ENCODE measurements at places on chromosomes 4 and X.
A peak's percentile ranks its signal among the peaks of the same experiment; 100 is the strongest.

GRCh38 chr4:15688051-15688450 lies 6.4 kb downstream of the FAM200B start:
- no peak for DNase-seq

DNA sequence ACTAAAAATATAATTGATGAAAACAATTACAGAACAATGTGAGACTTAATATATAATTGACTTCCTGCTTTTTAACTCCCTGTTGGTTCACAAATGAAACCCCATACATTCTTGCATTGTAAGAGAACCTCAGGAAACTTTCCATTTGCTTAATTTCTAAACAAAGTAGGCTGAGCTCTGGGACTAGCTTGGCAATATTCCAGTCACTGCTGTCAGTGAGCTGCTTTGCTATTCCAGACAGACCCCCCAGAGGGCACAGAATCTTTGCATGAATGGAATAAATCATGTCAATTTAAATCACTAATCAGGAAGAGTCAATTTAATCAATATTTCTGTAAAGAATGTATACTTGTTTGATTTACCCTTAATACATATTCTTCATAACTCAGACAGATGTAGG lies 110.6 kb downstream of the NEXMIF start:
- no peak for DNase-seq

GRCh38 chr4:145493166-145493565 lies 11.5 kb downstream of the SMAD1 start:
- no peak for DNase-seq

GRCh38 chr4:127875791-127876190 lies 4.9 kb upstream of the PLK4 start:
- no peak for DNase-seq

DNA sequence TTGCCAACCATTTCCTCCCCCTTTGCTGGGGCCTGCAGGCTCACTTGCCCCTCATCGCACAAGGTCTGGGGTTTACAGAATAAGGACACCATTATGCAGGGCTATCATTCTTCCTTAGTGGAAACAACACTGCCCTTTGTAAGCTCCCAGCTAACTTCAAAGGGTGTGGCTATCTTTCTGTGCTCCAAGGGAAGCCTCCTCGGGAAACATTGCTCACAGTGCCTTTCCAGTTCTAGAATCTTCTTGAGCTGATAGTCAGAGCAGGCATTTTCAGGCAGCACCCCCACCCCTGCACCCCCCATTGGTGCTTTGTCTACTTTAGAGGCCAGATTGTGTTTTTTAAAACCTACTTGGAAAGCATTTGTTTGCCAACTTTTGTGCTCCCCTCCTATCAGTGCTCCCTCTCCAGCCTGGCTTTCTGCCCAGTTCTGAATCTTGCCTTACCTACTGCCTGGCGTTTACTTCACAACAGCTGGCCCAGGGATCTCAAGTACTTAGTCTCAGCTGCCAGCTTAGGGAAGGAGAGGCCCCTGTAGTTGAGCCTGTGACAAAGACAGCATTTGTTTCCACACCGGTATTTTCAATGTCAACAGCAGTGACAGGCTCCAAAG lies 53.5 kb downstream of the PLAC1 start:
- DNase-seq: no peak

DNA sequence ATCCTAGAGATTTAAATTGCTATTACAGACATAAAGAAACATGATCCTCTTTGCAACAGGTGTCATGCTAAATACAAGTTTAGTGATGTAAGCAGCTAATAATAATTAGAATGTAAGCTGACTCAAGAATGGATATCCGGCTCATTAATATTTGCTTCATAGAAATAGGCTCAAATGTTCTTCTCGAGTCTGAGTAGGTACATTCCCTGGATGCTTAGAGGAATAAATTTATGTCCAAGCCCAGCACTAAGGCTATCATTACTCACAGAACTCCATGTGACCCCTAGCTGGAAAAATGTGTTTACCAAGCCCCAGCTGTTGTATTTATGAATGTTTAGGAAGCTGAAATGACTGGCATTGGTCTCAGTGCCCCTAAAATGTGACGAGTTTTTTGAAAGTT lies 87.6 kb upstream of the TSPAN7 start:
- no peak for DNase-seq

DNA sequence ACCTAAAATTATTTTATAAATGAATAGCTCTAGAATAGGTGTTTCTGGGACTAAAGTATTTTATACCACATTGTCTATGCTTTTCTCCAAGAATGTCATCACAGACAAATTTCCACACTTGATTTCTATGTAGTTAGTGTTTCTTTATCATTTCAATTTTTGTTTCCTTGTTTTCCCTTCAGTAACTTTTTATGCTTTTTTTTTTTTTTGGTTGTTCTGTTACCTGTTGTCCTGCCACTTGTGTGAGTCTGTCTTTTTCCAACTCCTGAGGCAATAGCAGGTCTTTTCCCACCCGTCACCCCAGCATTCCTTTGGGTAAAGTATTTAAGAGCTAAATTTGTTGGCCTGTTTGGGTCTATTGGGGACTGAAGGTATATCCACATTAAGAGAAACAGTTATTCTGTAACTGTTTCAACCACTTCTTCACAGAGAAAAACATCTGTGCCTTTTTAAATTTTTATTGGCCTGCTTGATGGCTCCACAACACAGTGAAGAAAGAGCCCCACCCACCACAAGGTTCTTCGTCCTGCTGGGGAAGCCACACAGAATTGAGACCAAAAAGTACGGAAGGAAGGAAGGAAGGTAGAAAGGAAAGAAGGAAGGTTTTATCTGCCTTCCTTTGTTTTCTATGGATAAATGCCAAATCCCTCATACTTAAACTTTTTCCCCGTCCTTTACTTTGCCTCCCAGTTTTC lies 17.7 kb upstream of the GPC3 start:
- DNase-seq: no peak

DNA sequence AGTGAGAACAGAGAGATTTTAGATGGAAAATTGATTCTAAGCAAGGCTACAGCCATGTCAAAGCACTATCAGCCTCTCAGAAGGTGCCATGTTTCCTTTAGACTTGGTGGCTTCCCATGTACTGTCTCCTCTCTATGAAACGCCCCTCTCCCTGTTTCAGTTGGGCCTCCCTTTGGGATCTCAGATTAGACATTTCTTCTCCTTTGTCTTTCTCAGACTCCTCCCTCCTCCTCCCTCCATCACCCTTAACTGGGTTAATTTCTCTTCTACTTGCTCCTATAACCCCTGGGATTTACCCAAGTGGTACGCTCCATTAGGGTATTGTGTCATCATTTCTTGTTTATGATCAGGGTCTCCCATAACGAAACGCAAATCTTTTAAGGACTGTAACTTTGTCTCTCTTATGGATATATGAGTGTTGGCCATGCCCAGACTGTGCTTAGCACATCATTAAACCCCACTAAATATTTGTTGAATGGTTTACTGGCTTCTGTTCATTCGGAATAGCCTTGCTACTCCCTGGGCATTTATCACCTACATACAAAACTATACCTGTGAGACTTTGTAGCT lies 106.8 kb downstream of the FAM9B start:
- no peak for DNase-seq

DNA sequence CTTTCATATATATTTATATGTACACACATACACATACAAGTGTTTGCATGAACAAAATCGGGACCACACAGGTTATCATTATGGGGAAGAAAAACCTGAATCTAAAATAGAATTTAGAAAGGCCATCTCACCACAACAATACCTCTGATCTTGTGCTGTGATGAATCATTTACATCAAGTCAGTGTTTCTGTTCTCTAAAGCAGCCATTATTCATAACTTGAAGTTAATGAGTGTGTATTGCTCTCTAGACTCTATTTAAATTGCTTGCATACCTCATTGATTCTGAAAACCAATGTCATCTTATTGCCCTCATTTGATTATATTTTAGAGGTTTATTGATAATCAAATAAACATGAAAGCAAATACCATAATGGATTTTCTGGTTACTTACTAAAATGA lies 71.6 kb downstream of the FAM114A1 start:
- no peak for DNase-seq

DNA sequence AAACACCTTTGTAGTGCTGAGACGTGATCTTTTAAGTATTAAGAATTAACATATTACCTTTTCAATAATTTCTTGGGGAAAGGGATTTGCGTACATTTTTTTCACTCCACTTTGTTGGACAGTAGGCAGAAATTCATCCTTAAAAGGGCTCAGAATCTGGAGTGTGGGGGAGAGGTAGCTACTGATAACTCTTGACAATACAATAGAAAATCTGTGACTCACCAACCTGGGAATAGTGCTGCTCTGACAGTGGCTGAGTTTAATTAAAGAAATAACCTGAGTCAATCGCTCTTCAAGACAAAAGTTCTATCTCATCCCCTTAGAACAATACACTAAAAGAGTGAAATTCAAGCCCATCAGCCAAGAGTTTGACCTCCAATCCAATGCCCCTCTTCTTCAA lies 60.2 kb downstream of the SLC9A7 start:
- DNase-seq: no peak

DNA sequence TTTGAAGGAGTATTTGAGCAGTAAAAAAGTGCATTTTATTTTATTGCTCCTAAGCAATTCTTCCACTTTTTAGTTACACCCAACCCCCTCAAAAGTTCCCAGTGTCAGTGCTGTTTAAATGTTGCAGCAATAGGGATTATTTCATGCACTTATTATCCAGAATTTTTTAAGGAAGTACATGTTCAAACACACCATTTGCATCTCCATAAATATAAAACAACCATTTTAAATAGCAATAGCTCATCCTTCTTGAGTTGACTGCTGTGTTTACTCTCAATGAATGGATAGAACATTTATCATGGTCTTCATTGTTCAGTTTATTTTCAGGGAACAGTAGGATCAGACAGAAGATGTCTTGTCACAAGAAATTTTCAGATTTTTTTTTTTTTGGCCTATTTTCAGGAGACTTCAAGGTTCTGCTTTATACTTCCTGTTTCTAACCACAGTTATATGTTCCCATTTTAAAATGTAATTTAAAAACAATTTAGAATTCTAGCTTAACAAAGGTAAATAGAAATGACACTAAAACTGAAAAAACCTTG lies 171.9 kb downstream of the TMA16 start:
- DNase-seq: no peak

DNA sequence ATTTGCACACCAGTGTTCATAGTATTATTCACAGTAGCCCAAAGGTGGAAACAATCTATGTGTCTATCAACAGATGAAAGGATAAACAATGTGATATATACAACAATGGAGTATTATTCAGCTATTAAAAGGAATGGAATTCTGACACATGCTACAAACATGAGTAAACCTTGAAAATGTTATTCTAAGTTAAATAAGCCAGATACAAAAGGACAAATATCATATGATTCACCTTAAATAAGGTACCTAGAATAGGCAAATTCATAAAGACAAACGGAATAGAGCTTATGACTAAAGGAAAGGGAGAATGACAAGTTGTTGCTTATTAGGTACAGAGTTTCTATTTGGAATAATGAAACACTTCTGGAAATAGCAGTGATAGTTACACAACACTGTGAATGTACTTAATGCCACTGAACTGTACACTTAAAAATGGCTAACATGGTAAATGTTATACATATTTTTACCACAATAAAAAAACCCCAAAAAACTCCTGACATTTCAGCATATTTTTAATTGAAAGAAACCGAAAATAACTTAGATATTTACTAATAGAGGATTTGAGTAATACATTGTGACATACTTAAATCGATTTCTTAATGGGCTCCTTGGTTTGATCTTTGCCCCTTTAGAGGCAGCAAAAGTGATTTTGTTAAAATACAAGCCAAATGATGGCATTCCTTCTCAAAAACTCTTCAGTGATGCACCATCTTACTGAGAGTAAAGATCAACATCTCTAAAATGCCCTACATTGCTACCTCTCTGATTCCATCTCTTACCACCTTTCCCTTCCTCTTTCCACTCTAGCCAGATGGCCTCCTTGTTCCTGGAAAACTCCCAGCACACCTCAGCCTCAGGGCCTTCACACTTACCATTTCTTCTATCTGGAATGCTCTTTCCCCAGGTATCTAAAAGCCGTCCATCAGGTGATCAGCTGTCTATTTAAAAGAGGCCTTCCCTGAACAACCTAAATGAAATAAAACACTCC lies 8.6 kb upstream of the CYP2U1 start:
- no peak for DNase-seq

GRCh38 chrX:8914681-8915080 lies 113.5 kb upstream of the FAM9A start:
- DNase-seq: no peak

DNA sequence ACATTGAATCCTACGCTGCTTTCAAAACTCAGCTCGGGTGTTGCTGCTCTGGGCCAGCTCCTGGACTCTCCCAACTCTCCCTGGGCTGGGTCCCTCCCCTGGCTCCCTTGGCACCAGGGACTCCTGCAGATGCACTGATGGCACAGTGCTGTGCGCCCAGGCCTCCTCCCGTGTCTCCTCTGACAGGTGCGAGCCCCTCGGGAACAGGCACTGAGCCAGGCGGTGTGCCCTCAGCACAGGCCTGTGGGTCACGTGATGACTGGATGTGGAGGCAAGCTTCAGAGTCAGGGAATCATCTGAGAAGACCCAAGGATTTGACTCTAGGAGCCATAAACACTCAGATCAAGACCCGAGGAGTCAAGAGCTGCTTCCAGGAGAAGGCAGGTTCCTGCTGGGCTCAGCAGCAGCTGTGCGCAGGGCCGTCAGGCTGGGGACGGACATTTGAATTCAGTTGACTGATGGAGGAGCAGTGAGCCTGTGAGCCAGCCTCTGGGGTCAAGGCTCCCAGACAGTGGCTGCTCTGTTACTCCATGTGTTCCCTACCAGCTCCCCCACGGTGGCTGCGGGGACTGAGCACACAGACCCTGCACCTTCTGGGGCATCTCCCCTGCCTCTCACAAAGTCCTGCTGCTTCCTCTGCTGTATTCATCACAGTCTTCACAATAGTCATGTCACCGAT lies 33.0 kb downstream of the NAT8L start:
- DNase-seq: no peak

DNA sequence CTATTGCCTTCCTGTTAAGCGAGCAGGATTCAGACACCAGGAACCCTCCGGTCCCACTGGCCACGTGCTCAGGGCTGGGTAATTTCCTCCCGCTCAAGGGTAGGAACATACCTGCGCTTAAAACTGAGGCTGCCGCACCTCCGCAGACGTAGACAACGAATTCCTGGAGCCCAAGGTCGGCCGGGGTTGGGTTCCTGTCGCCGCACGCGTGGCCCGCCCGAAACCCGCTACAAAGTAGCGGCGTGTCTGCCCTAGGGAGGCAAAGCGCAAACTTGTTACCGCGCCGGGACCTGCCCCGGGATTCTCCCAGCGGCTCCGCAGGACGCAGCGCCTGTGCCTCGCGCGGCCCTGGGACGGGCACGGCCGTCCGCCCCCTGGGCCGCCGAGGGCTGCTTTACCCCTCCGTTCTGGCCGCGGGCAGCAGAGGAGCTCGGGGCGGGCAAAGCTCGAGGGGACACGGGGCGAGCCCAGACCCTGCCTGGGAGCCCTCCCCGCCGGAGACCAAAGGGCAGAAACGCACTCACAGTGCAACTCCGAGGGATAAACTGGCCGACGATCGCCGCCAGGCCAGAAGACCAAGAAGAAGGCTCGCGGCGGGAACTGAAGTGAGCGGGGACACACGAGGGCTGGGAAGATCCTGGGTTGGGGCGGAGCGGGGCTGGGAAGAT lies at the start of gene ERVMER34-1:
Gene ERVMER34-1 (minus strand): TSS at position 607 of the 668 bp plus-strand sequence. CDS start 5,905 bp downstream, outside the sequence.
- DNase-seq: peak; percentile 30
